Memory B cell (primary cell): ENCODE measurements at places on chromosomes 16 and 17.

DNA sequence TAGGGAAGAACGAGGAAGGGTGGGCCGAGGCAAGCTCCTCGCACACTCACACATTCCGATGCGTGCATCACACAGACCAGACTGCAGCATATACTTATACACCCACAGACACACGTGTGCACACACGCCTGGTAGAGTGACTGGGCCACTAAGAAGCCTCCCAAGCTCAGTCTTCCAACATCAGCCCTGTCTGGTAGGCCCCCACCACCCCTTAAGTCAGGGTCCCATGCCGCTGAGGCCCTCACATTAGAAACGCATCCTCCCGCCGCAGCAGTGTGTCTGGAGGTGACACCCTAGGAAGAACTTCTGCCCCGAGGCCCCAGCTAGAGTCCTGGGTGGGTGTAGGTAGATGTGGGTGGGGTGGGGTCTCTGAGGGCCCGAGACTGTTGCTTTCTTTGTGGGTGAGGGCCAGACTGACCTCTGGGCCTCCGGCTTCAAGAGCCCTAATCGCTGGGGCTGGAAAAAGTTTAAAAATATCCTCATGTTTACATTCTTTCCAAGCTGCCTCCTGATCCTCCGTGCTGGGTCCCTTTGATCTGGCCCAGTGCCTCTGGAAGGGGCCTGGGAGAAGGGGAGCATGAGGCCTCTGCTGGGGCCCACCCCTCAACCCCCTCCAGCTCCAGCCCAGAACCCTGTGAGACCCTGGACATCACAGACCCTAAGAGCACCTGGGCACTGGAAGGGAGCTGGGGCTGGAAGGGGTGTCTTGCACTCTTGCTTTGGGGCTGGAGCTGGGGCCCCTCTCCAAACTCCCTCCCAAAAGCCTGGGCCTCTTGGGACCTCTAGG lies 13.6 kb downstream of the CDH16 start:
- DNase-seq = no peak

DNA sequence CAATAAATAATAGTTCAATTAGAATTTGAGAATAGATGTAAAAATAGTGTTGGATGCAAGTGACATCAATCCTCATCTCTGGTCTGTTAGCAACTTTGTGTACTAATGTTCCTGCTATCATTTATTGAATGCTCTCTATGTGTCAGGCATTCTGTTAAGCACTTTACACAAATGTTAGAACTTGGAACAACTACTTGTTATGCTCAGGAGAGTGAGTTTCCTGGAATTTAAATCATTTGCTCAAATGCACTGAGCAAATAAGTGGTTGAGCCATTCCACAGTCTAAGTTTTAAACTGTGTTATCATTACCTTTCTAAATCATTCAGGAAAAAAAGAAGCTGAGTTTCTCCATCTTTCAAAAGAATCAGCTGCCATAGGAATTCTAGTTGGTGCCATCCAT lies 1327.3 kb upstream of the GOT2 start:
- DNase-seq = no peak

GRCh38 chr17:34665819-34666763 lies 86.7 kb downstream of the TMEM132E start:
- no peak for DNase-seq

- no peak for DNase-seq
Observed at GRCh38 chr16:88132836-88133506, 181.7 kb downstream of the BANP start.

- DNase-seq = peak; percentile 34
Observed at GRCh38 chr16:10180771-10181163, 1.5 kb downstream of the GRIN2A start.

DNA sequence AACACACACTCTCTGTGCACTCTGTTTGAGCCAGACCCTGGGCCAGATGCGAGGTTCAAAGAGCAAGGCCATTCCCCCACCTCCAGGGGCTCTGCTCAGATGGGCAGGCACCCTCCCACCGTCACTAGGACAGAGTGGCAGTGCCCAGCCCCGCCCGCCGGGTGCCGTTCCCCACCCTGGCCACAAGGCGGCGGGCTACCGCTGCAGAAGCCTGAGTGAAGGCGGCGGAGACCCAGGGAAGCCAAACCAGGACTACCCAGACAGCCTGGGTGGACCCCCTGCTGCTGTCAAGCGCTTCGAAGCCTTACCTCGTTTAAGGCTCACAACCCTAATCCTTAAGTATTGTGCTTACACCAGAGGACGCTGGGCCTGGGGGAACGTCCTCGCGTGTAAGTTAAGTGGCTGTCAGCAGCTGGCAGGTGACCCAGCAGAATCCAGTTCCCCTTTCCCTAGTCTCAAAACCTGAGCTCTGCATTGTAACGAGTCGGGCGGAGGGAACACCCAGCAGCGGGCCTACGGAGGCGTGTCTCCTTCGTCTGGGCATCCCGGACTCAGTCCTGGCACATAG lies 4.5 kb downstream of the ARHGAP27 start:
- DNase-seq = peak; percentile 96

- no peak for DNase-seq
Observed at GRCh38 chr17:7932949-7933348, 943 bp downstream of the CNTROB start.

- DNase-seq = no peak
Observed at GRCh38 chr17:80191192-80191591, 21.4 kb downstream of the CARD14 start.

DNA sequence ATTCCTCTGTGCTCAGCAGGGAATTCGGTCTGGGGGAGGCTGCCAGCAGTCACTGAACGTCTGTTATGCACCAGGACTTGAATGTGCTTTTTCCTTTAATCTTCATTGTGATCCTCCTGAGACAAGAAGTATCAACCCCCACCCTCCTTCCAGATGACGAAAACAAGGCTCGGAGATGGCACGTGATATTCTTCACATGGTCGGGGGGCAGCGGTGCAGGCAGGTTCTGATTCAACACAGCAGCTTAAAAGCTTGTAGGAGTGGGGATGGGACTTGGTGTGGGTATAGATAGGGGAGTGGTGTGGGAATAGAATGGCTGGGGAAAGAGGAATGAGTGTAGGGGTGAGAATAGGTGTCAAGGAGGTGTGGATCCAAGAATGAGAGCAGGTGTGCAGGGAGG lies 6.4 kb downstream of the NECAB2 start:
- DNase-seq = no peak

- peak; percentile 13 for DNase-seq
Observed at GRCh38 chr17:81865733-81866439, 5.3 kb downstream of the ARHGDIA start.

GRCh38 chr17:42252597-42253550 lies 23.3 kb downstream of the STAT5B start:
- no peak for DNase-seq

DNA sequence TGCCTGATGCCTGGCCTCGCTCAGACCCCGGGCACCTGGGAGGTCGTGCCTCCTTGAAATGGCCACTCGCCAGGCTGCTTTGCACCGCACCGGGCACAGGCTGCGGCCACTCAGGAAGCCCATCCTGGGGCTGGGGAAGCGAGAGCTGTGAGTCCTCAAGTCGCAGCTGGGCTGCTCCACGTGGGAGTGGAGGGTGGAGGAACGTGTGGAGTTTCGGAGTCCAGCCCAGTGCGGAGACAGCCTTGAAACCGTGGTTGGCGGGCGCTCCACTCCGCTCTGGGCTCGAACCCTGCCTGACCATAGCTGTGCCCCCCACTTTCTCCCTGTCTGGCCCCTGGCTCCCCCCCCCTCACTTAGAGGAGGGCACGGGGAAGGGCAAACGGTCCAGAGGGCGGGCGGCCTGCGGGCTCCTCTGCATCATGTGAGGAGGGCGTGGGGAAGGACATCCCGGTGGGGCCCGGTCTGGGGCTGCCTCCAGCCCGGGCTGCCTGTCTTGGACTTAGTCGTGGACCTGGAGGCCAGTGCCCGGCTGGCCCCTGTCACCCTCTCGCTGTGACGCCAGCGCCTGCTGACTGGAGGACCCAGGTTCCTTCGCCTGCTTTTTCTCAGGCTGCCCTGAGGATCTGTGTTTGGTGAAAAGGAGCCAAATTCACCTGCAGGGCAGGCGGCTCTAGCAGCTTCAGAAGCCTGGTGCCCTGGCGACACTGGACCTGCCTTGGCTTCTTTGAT lies 2.5 kb downstream of the UBE2I start:
- DNase-seq = no peak

GRCh38 chr16:67025210-67025550 lies 3.8 kb upstream of the CBFB start:
- no peak for DNase-seq

DNA sequence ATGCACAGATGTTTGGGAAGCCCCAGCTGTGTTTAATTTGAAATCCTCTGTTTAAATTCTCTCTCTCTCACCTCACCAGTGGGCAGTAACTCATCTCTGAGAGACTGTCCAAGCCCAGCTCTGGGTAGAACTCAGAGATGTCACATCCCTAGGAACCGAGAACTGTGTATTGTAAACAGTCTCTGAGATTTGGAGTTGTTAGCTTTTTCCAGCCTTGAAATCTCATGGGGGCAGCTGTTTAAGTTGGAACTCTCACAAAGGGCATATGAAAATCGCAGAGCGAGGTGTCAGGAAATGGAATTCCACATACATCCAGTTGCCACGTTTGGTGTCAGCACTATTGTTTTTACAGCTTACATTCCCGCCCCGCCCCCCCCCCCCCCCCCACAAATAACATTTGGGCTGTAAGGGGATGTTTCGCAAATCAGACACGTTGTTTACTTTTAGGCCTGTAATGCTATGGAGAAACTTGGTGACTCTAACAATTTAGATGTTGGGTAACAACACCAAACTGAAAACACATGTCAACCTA lies 34.3 kb downstream of the VPS35L start:
- no peak for DNase-seq

DNA sequence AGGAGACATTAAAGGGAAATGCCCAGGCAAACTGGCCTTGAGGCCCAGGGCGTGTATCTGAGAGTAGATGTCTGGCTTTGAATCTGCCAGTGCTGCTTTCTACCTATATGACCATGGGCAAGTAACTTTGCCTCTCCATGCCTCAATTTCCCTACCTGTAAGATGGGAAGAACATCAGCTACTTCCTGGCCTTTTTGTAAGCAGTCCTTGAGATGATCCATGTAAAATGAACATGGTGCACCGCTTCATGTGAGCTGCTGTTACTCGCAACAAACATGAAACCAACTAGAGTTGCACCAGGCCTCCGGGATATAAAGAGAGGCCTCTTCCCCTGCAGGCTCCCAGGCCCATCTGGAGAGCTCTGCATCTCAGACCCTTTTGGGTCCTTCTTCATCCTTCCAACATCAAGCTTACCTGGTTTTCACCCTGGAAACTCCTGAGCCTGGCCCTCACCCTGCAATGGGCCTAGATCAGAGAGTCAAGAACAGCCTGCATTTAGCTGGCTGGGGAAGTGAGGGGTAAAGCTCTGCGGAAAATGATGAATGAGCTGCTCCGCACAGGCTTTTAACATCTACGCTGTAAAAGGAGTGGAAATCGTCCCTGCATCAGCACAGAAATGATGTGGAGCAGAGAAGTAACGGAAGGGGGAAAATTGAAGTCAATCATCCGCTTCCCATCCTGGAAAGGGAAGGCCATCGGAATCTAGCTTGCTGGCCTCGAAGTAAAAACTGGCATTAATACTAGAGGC lies 2.3 kb upstream of the MYH11 start:
- no peak for DNase-seq

GRCh38 chr16:81523387-81524115 lies 78.9 kb downstream of the CMIP start:
- no peak for DNase-seq

DNA sequence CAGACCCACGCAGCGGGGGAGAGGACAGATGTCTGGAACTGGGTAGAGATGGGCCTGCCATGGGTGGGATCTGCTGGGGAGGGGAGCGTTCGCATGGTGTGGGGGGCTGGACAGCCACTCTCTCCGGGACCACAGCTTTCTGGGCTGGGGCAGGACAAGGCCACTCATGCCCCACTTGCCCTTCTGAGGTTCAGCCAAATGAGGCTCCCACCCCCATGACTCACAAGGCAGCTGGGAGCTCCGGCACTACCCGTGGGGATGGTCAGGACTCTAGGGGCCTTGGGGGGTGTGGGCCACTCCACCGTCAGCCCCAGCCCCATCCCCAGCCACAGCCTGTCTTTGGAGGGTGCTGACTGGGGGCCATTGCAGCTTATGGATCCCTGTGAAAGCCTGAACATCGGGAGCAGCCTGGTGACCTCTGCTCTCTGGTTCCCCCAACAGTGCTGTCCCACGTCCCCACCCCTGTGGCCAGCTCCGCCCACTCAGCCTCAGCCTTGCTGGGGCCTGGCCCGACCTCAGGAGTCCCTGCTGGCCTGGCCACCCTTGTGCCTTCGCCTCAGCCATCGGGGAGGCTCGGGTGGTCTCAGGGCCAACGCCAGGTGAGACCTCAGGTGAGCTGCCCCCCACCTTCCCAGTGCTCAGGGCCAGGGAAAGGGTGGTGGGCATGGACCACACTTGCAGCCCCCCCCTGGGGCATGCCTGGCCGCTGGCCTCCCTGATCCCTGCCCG lies 4.7 kb upstream of the CDH15 start:
- no peak for DNase-seq

- DNase-seq = no peak
Observed at GRCh38 chr17:32019228-32019627, 12.0 kb downstream of the LRRC37B start.

DNA sequence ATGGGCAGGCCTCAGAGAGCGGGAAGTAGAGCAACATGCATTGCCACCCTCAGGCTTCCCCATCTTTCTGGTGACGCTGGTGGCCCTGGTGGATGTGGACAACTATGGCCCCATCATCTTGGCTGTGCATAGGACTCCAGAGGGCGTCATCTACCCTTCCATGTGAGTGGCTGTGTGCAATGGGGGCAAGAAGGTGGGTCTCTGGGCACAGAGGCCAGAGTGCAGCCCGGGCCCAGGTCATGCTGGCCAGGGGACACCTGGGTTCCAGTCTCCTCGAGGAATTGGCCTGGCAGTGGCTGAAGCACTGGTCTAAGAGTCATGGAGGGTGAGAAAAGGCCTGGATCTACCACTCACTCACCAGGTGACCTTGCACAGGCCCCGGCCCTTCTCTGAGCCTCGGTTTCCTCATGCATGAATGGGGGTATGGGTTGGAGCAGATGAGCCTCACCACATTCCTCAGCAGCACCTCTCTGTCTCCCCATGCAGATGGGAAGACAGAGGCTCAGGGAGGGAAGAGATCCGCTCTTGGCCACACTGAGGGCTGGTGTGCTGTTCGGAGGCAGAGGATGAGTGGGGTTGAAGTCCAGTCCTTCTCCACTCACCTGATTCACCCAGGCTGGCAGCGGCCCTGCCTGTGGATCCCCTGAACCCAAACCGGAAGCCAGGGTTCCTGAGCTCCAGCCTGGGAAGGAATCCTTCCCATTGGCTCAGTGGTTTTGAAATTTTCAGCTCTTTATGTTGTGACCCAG lies 7.2 kb upstream of the ADGRG3 start:
- no peak for DNase-seq

GRCh38 chr17:9115214-9116191 lies 94.2 kb downstream of the NTN1 start:
- no peak for DNase-seq

- DNase-seq = no peak
Observed at GRCh38 chr16:62929593-62929992, 893.4 kb upstream of the CDH8 start.

DNA sequence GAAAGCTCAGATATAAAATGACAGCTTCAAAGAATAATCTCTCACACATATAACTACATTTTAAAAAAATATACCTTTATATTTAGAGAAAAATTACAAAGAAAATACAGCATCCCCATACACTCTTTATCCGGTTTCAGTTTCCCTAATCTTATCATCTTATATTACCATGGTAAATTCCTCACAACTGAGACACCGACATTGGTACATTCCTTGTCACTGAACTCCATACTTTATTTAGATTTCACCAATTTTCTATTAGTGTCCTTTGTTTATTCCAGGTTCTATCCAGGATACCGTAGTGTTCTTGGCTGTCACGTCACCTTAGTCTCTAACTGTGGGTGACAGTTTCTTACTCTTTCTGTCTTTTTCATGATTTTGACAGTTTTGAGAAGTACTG lies 22.0 kb upstream of the ABCA10 start:
- DNase-seq = no peak

- no peak for DNase-seq
Observed at GRCh38 chr16:56547120-56547948, 17.5 kb upstream of the MT4 start.
